Left lobe of liver (tissue), 2 donors: ENCODE measurements at places on chromosomes 2 and 18. TPM values are rescaled to one million over a fixed set of nuclear protein-coding genes. Genes with fewer than 3 reads are reported as not detected.

- no peak for DNase-seq
Measured at GRCh38 chr18:44725300-44726058, 44.8 kb downstream of the SETBP1 start.

- DNase-seq: no peak
Measured at GRCh38 chr2:121356058-121356640, 71.1 kb upstream of the TFCP2L1 start.

The ANKRD29 gene
- total RNA-seq: 0.33 TPM

DNA sequence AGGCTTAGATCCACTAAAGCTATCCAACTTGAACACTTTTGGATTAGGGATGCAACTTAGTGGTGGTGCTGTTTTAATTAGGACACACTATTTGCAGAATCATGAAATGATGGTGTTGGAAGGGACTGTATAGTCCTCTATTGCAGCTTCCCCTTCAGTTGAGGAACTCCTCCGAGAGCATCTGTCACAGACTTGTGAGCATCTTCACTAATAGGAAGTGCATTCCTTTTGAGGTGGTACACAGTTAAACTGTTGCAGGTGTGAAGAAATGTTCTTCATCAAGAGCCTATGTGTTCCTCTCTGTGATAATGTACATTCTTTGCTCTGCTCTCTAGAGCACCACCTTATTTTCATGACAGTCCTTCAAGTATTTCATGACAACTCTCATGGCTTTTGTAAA, 197.4 kb downstream of the CAMKMT start:
- no peak for DNase-seq

DNA sequence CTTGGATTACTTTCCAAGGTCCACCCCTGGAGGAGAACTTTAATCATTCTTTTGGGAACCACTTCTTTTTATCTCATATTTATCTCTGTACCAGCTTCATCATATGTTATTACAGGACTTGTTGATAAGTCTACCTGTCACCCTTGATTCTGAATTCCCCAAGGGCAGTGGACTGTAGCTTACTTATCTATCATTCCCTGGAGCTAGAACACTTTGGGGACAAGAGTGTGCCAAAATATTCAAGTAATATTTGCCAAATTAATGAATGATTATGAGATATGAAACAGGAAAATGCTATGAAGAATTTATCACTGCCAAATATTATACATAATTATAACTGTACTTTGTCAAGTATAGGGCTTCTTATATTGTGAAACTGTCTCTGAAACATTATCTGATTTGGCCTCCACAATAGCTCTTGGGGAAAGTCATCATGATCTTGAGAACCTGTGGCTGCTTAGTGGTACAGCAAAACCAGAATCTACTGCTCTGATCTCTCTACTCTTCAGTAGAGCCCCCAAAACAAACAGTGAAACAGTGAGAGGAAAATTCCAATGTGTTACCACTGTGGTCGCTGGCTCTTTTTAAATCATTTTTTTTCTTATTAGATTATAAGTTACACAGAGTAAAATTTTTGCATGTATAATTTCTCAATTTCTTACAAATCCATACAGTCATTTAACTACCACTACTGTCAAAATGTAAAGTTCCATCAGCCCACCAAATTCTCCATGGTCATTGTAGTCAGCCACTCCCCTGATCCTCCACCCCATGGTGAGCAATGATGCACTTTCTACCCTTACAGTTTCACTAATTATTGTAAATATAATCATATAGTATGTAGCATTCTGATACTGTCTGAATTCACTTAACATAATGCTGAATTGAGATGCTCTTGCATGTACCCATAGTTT, 197.5 kb downstream of the PIEZO2 start:
- no peak for DNase-seq

DNA sequence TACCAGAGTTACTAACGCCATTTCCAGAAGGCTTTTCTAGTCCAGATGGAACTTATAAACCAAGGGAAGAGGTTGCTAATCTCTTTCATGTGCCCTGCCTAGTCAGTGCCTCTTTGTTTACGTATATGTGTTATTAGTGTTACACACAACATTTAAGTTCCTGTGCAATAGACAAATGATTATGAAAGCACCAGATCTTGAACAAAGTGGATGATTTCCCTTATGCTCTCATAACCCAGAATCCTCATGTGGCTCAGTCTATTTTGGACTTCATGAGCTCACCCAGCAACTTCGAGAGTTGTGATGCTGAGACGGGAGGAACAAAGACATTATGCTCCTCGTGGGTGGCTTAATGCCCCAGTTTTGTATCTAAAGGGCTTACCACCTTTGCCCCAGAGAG, 214.4 kb upstream of the SP5 start:
- DNase-seq: no peak

DNA sequence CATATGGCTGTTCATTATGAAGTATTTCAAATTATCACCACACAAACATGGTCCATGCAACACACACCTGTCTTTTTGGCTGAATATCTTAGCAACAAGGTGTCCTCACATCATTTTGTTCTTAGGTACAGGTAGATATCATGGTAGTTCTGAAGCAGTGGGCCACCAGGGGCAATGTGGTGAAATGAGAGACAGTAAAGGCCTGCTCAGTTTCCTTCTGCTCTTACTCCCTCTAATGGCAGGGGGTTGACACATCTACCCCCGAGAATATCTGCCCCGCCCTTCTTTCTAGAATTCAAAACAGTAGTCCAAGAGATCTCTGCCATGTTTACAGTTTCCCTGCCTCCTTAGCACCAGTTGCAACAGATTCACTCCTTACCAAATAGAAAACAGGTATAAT, 147.0 kb upstream of the KLHL14 start:
- no peak for DNase-seq

GRCh38 chr18:56977771-56978170, 169.1 kb upstream of the BOD1L2 start:
- DNase-seq: no peak

DNA sequence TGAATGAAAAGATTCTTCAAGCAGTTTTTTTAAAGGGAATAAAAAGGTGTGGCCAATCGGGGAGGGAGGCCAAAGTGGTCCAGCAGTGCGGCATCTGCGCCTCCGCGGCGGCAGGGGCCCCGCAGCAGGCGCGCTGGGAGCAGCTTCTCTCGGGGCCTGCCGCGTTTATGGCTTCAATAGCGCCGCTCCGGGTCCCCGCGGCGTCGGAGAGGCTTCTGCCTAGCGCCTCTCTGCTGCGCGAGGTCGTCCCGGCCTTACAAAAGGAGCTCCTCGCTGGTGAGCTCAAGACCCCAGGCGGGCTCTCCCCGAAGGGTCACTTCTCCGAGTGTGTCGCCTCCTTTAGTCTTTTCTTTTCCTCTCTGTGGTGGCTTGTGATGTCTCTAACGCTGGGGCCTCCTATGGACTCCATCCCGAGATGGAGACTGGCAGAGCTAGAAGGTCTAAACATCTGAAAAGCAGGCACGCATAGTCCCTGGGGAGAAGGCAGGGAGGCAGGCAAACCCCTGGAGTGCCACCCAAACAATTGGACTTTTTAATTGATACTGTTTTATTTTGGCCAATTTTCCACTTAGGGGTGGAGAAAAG, 67.1 kb downstream of the SUMO1 start:
- no peak for DNase-seq

GRCh38 chr2:165792104-165792454, 2.0 kb downstream of the GALNT3 start:
- DNase-seq: no peak

GRCh38 chr2:202400941-202401340, 24.8 kb downstream of the BMPR2 start:
- no peak for DNase-seq

GRCh38 chr18:12014521-12015415, 33.5 kb downstream of the IMPA2 start:
- DNase-seq: no peak

GRCh38 chr2:12828980-12829379, 112.2 kb downstream of the TRIB2 start:
- DNase-seq: no peak

DNA sequence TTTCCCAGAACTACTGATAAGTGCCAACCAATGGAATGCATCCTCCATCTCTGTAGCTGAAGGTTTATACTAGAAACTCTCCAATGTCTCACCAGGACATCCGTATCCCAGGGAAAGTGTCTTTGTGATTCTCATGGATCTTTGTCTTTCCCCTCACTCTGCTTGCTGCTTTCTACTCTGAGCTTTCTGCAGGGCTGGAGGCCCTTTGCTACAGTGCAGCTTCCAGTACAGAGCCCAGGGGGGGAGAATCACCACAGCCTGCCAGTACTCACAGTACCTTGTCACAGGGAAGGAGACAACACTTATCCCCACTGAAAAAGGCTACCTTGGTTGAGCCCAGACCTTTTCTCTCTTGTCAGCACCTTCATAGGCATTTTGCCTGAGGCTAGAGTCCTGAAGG, 627.0 kb downstream of the CNTNAP5 start:
- DNase-seq: no peak

GRCh38 chr2:167509586-167509985, 621.3 kb downstream of the XIRP2 start:
- DNase-seq: no peak

The MC2R gene
- not detected for total RNA-seq
